Mesendoderm (in vitro differentiated cells): ENCODE measurements at places on chromosomes 2 and 18.

DNA sequence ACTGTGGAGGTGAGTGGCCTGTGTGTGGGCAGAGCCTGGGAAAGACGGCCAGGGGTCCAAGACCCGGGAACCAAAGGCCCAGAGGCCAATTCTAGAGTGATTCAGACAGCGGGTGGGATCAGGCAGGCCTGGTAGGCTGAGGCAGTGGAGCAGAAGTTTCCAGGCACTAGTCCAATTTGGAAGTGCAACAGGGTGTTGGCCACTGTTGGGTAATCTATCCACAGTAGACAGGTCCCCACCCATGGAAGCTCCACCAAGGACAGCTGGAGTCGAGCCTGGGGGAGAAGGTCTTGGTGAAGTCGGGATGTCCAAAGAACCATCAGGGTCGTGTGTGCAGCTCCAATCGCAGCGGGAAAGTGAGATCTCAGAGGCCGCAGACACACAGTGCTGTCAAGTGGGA, 125.8 kb upstream of the COPS8 start:
- no peak for DNase-seq

DNA sequence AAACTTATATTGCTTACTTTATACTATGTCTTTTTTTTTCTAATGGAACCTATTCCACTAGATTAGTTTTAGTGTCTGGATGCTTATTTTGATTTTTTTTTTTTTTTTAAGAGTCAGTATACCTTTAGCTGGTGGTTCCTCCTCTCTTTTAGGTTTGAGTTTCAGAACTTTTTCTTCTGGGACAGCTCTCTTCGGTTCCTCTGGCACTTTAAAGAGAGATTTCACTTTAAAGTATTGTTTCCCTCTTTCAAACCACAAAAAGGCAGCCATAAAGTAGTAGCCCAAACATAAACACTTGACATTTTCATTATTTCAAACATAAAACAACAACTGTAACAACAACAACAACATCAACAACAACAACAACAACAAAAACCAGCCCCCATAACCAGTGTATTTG, 123.3 kb downstream of the TTN start:
- no peak for DNase-seq

DNA sequence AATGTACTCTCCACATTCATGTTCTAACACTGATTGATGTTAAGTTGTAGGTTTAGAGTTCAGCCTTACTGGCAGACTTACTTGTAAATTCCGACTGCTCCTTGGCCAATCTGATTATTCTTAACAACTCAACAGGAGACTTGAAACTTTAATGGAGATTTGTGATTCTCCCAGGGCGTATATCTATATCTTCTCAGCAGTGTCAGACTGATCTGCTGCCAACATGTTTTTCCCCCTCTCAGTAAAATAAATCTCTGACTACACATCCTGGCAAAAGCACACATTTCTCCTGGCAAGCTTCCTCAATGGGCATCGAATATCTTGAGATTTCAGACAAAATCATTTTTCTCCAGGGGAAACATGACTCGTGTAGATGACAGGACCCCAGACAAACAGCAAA, 1041.2 kb downstream of the DPP10 start:
- peak; percentile 52 for DNase-seq

DNA sequence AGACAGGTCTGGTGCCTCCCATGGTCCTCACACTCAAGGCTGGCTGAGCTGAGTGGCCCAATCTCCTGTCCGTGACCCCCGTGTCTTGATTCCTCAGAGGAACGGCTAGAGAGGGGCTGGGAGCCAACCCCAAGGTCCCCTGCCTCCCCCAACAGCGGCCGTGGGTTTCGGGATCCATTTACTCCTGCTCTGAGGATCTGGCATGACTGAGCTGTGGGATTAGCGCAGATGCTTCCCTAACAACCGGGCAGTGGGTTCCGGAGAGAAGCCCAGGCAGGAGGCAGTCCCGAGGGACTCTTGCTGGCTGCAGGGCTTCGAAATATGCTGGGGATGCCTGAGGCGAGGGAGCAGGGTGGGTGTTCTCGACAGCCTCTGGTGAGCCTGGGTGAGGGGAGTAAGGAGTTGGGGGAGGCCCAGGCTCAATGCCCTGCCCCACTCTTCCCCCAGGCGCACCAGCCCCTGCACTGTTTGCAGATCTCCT, 18.9 kb downstream of the GPR35 start:
- DNase-seq, result no peak

GRCh38 chr2:195486987-195487644, 169.9 kb upstream of the SLC39A10 start:
- DNase-seq, result peak; percentile 22

- DNase-seq, result peak; percentile 52
Observed at GRCh38 chr18:22238681-22239080, 69.3 kb downstream of the GATA6 start.

DNA sequence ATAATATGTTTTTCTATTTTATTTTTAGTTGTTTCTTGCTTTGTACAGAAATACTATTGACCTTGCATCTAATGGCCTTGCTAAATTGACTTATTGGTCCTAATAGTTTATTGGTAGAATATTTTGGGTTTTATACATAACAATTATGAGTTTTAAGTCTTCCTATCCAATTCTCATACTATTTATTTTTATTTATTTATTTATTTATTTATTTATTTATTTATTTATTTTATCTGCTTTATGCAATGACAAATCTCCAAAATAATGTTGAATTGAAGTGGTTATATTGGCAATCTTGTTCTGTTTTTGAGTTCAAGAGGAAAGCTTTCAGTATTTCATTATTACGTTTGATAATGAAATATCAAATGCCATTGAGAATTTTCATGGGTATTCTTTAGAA, 488.3 kb downstream of the CDH2 start:
- no peak for DNase-seq

GRCh38 chr2:234826681-234827080, 125.1 kb upstream of the SH3BP4 start:
- no peak for DNase-seq

GRCh38 chr2:208311321-208311720, 45.3 kb downstream of the PIKFYVE start:
- DNase-seq, result no peak

- no peak for DNase-seq
Observed at GRCh38 chr18:53798516-53798915, 426.0 kb downstream of the MBD2 start.

DNA sequence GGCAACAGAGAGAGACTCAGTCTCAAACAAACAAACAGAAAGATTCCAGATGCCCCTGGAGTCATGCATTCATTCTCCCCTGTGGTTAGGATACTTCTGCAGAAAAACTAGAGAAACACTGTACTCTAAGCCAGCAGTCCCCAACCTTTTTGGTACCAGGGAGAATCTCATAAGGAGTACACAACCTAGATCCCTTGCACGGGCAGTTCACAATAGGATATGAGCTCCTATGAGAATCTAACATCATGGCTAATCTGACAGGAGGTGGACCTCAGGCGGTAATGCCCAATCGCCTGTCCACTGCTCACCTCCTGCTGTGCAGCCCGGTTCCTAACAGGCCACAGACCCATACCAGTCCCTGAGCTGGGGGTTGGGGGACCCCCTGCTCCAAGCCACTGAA, 18.3 kb downstream of the PSME4 start:
- no peak for DNase-seq

GRCh38 chr2:64987956-64988419, 1.2 kb upstream of the SLC1A4 start:
- DNase-seq, result no peak

DNA sequence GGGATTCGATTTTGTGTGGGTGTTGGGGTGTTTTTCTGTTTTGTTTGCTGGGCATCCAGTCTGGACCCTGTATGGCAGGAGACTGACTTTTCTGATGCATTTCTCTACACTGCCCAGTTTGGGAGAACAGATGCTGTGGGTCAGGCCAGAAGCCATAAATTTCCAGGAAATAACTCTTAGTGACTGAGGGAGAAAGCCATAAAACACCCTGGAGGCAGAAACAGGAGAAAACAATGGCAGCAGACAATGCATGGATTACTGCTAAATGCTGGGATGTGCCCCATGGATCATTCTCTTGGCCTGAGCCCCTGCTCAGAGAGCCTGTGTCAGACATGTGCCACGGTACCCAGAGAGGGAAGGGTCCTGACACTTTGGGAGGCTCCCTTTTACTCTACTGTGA, 133.6 kb upstream of the CAPN13 start:
- DNase-seq, result no peak

- no peak for DNase-seq
Observed at GRCh38 chr2:179513181-179513580, 248.5 kb upstream of the SESTD1 start.

DNA sequence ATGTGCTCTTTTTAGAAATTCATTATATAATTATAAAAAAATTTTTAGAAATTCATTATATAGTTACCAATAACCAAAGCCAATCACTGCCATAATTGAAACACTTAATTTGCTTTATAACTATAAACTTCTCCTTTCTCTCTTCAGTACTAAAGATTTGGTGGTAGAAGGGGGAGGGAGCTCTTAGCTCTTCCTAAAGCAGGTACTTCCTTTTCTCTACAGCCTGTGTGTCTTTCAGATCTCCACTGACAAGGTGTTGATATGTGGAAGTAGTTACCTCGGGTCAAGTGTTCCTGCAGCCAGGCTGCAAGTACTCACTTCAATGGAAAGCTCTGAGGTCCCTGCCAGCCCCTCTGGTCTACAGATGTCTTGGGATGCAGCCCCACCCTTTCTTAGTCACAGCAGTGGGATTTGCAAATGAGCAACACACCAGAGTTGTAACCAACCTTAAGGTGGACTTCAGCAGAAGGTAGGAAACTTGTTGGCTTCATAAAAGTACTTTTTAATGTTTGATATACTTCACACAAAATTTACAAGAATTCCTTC, 690.0 kb downstream of the ARHGAP15 start:
- no peak for DNase-seq

DNA sequence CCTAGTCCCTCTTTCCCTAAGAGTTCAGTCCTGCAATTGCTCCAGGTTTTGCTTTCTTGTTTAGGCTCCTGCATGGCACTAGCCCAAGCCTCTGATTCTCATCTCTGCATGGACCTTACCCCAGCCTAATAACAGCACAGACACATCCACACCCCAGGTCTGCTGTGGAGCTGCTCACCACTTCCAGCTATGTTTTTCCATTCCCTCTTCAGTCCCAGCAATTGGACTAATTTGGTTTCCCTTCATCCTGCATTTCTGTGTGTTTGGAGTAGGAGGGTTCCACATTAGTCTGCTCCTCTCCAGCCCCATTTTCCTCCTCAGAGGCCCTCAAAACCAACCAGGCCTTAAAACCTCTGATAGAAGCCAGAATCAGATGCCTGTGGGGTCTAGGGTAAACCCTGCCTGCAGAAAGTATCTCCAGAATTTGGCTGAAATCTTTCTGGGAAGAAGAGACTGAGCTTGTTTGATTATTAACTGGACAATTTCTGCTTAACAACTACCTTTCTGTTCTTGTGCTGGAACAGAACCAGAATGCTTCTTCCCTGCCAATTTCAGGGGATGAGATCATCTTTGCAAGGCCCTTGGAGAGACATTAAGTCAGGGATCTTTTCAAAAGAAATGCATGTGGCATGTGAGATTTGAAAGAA, 95.9 kb downstream of the GFPT1 start:
- no peak for DNase-seq

- no peak for DNase-seq
Observed at GRCh38 chr2:60708630-60709320, 47.3 kb upstream of the PAPOLG start.

DNA sequence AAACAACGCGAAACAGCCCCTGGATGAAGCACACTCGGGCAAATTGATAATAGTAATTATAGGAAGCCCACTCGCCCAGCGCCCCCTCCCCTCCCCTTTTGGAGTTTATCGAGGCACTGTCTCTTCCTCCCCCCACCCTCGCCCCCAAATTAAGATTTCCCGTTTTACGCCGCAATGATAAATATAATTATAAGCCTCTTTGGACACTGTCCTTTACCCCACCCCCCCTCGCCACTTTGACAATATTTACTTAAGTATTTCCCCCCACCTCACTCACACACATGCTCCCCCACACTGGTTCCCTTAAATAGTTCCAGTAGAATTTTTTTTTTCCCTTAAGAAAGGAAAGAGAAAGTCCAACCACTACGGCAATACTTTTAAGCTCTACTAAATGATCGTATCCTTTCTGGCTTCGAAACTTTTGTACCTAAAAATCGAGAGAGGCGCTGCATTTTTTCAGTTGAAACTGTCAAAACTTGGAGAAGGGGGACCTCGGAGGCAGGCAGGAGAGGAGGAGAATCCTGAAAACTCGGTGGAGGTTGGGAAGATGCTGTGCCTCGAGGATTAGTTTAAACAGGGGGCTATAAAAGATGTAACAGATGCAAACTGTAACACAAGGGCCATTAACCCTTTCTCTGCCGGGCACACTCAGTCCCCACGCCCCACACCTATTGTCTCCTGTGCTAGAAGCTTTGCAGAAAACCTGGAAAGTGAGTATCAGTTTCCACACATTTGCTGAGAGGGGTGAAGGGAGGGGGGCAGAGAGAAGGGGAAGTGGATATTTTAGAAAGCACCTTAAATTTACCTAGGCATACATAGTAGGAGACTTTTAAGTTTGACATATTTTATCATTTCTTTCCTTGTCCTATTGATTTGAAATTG, 1.8 kb downstream of the ZEB2 start:
- peak; percentile 49 for DNase-seq
